Stomach (tissue), 19 donors: ENCODE measurements at places on chromosomes 13 and 19.

- no peak for DNase-seq
These were observed 2.2 kb downstream of the KCNC3 start for GRCh38 chr19:50327013-50327412.

GRCh38 chr19:47549261-47549862, 23.6 kb downstream of the ZNF541 start:
- DNase-seq, result no peak

DNA sequence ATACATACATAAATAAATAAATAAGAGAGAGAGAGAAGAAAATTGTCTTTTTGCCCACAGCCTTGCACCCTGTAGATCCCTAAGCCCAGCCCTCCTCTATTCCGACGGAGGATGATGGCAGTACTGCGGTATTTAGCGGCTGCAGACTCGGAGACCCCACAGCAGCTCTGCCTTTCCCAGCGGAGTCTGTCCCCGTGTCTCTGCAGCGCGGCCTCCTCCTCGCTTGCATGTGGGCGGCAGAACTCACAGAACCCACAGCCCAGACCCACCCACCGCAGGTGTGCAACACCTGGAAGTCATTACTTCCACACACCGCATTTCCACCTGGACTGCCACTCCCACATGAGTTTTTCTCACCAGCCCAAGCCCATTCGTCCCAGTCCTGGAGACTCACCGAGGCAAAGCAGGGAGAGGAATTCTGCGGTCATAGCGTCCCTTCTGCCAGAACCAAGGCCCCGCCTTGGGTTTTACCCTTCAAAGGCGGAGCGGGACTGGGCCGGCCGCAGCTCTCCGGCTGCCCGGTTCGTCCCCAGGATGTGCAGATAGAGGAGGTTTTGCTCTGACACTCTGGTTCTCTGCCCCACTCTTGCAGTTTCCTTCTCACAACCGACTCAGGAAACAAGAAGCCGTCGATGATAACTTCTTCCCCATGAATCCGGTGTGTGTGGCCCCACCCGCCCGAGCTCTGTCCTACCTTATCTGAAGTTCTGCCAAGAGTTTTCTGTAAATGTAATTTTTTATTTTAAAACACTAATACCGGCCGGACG, at the start of gene VSTM1:
TSS of gene VSTM1 (minus strand) at position 548 of the 767 bp plus-strand sequence. CDS start at position 428, 120 bp downstream.
- no peak for DNase-seq

- no peak for DNase-seq
These were observed 265.6 kb downstream of the GPC5 start for GRCh38 chr13:91664039-91664438.

DNA sequence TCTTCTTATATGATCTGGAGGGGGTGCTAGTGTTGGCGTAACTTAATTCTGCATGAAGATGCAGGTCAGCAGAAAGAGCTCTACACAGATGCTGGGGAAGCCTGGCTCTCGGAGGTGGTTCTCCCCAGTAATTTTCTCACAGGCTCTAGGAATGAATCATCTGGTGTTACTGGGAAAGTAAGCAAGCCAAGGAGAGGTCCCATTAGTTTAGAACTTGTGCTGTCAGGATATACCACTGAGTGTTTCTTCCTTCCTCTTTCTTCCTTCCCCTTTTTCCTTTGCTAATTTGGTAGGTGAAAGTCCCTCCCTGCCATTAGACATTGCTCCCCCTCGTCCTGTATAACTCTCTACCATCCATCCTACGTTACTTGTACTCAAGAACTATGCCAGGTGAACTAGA, 68.3 kb downstream of the ATP8A2 start:
- no peak for DNase-seq

GRCh38 chr19:38277969-38278680, 13.8 kb downstream of the SPINT2 start:
- peak; percentile 39 for DNase-seq

DNA sequence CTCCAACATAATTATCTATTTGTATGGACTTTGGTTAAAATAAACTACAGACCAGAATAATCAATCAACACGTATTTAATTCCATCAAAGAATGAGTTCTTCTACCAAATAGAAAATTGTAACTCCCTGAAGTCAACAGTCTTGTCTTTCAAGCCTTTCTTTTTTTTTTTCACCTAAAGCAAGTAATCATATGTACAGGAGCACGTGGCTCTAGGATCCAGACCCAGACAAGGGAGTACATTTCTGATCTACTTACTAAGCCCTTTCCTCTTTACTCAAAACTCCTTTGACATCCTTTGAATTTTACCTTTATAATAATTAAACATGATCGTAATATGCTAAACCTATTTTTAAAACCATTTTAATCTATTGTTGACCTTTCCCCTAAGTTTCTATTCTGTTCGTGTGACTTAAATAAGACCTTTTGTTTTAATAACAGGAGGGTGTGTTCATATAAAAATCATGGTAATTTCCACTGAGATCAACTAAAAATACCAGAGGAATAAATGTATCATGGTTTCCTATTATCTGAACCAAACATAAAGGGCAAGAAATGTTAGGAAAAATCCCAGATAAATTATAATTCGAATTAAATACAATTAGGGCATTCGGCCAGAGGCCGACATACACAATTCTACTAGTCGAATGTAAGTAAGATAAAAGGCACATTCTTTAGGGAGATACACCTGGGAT, 1.7 kb downstream of the SLC7A1 start:
- DNase-seq, result no peak

GRCh38 chr19:50003810-50004419, 21.3 kb downstream of the VRK3 start:
- DNase-seq, result peak; percentile 34

DNA sequence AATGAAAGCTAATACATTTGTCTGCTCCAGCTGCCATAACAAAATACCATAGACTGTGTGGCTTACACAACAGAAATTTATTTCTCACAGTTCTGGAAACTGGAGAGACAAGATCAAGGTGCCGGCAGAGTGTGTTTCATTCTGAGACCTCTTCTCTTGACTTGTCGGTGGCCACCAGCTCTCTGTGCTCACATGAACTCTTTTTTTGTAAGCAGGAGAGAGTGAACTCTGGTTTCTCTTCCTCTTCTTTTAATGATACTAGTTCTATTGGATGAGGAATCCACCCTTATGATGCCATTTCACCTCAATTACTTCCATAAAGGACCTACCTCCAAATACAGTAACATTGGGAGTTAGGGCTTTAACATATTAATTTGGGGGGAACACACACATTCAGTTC, 11.7 kb downstream of the KCTD12 start:
- DNase-seq, result no peak

GRCh38 chr19:47608969-47609905, at the start of gene BICRA:
BICRA (plus strand) TSS chr19:47609134; CDS start chr19:47673575, 64,441 bp downstream.
- peak; percentile 87 for DNase-seq

DNA sequence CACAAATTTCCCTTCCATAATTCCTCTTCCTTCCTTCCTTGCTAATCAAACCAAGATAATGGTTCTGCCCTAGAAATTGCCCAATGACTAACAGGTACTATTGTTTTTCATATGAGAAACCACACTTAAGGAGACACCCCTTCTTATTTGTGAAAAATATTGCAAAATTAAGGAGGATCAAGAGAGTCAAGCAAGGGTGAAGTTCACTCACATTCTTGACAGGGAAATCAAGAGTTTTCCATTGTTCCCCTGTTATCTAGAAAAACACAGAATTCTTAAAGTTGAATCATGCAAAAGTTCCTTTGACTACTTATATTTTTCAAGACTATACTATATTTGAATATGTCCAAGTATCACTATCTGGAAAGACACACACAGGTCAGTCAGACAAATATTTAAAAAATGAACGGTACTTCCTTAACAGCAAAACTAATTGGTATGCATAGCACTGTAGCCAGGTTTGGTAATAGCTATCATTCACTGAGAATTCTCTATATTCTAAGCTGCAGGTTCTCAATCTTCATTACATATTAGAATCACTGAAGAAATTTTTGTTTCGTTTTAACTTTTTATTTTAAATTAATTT, 897.2 kb downstream of the DIAPH3 start:
- DNase-seq, result no peak

DNA sequence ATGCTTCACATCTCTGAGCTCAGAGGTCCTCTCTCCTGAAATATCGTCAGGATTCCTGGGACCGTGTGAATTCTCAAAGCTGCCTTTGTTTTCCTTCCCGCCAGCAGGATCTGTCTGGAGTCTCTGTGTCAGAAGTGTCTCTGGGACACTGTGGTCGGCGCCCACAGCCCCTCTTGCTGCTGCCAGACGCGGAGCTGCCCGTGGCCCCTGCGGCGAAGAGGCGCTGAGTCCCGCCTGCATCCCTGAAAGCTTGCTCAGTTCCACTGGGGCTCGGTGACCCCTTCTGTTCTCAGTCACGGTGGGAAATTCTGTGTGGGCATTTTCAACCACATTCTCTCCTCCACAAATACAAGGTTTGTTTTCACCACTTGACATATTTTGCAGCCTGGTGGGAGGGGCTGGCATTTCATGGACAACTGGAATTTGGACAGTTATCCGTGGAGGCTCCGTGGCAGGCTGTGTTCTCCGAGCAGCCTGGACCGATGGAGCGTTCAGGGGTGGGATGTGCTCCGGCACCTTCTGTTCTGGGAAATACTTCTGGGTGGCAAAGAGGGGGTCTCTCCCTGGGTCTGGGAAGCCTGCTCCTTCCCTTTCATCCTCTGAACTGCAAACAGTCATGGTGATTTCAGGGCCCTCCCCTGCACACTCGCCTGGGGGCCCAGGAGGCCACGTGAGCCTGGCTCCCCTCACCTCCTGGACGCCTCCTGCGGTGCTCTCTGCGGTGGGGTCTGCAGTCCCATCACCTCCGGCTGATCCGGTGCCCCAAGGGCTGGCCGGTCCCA, 42.6 kb upstream of the GRTP1 start:
- no peak for DNase-seq

DNA sequence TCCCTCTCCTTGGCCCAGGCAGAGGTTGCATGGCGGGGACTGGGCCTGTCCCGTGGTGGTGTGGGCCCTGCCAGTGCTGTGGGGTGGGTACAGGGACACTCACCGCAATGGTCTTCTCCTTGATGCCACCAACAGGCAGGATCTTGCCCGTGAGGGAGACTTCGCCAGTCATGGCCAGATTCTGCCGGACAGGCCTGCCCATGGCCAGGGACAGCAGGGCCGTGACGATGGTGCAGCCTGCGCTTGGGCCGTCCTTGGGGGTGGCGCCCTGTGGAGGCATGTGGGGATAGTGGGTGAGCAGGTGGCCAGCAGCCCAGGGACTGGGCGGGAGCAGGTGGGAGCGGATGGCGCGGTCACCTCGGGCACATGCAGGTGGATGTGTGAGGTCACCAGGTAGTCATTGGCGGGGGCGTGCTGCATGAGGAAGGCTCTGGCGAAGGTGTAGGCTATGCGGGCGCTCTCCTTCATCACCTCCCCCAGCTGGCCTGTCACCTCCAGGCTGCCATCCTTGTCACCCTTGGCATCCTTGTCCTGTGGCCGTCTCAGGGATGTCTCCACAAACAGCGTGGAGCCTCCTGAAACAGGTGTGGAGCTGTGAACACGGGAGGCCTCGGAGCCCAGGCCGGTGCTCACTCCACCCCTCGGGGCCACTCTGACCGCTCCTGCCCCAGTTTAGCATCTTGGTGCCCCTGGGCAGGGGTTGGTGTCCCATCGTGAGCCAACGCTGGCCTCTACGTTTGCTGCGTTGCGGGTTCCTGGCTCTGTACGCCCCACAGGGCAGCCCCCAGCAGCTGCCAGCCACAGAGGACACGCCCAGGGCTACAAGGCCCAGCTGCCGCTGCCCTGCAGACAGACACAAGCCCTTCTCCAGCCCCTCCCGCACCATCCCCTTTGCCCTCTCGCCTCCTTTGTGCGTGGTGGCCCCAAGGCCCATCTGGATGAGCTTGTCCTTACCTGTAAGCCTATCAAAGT, 3.4 kb downstream of the RPL36 start:
- DNase-seq, result no peak

DNA sequence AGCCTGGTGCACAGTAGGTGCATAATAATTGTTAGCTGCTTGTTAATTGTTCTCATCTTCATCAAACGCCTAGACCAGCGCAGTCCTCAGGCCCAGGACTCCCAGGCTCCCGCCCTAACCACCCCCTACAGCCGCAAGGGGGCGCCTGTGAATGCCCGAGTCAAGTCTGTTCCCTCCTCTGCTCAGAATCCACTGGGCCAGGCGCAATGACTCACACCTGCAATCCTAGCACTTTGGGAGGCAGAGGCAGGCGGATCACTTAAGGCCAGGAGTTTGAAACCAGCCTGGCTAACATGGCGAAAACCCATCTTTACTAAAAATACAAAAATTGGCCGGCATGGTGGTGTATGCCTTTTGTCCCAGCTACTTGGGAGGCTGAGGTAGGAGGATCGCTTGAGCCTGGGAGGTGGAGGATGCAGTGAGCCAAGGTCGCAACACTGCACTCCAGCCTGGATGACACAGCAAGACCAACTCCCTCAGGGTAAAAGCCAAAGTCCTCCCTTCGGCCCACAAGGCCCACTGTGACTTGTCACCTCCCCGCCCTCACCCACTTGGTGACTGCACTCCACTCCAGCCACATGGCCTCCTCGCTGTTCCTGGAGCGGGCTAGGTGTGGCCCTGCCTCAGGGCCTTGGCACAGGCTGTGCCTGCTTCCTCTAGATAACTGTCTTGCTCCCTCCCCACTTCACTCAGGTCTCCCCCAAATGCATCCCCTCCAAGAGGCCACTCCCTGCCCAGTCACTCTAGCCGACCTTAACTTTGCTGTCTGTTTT, 9.1 kb downstream of the ZNF653 start:
- DNase-seq, result peak; percentile 76

- DNase-seq, result no peak
These were observed 97.3 kb downstream of the AKAP11 start for GRCh38 chr13:42369071-42369797.

- DNase-seq, result no peak
These were observed 7.5 kb upstream of the GPR183 start for GRCh38 chr13:99314640-99315176.

DNA sequence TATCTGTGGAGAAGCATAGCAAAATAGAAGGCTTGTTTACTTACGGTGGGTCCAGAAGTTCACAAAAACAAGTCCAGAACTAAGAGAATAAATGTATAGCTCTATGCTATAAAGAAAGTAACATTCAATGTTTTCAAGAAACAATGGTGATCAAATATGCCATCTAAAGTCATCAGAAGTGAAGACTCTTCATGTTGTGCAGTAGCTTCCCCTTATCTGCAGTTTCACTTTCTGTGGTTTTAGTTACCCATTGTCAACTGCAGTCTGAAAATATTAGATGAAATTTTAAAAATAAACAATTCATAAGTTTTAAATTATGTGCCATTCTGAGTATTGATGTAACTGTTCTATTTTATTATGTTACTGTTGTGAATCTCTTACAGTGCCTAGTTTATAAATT, 72.5 kb downstream of the EDNRB start:
- DNase-seq, result no peak

DNA sequence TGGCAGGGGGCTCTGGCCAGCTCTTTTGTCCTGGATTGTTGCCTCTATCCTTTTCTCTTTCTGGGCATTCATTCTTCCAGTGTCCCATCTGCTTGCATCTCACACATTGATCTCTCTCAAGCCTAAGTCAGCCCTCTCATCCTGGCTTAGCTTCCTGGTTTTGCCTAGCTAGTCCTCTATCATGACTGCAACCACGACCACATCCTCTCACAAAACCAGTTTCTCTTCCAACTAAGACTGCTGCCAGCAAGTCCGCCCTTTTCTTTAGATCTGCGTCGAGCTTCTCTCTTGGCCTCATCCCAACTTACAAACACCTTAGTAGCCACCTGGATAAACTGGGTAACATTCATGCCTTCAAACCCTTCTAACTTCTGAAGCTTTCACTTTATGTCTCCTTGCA, 212.2 kb upstream of the HTR2A start:
- DNase-seq, result no peak
